Activated CD4-positive, CD25-positive, alpha-beta regulatory T cell treated with anti-CD3 and anti-CD28 coated beads, Interleukin-2, amount 50 U/mL, for 72 hours (primary cell): ENCODE measurements at places on chromosomes 3 and 15.

DNA sequence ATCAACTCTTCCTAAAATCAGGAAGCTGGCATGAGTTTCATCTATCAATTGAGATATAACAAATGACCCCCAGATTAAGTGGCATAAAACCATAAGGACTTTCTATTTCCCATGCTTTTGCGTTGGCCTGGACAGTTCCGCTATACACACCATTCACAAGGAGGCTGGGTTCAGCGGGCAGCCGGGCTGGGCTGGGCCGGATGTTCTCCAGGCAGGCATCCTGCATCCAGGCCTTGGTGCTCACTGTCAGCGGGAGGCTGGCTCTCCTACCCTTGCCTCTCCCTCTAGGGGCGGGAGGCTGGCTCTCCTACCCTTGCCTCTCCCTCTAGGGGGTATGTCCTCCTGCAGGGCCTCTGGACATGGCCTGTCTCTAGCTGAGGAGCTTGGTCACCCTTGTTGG lies 266.0 kb upstream of the ARRDC4 start:
- DNase-seq = no peak

- DNase-seq = no peak
Measured at GRCh38 chr15:59644756-59645155, 12.6 kb downstream of the GTF2A2 start.

DNA sequence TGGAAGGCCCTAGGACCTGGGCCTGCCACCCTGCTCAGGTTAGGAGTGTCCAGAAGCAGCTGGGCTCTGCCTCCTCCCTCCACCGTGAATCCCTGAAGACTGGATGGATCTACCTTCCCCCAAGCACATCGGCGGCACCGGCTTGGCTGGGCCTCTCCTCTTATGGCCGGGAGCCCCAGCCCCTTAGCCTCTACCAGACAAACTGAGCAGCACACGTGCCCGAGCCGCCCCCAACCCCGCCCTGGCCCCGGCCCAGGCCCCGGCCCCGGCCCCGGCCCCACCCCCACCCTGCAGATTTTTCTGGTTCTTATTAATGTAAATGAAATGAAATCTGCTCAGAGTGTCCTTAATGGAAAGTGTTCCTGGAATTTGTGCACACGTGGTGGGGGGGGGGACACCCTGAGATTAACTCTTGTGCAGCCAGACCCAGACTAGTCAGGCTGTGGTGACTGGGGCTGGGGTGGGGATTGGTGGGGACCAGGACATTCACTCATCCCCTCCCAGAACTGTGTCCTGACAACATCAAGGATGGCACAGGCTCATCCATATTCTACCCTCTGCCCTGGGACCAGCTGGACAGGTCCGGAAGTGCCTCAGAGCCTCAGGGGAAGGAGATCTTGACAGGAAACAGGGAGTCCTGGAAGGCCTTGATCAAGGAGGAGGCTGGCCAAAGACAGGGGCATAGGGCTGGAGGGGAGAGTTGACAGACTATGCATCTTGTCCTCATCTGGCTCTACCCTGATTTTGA lies 30.9 kb upstream of the SEMA3F start:
- no peak for DNase-seq

GRCh38 chr15:98901434-98902072 lies 106.0 kb downstream of the PGPEP1L start:
- DNase-seq = no peak

DNA sequence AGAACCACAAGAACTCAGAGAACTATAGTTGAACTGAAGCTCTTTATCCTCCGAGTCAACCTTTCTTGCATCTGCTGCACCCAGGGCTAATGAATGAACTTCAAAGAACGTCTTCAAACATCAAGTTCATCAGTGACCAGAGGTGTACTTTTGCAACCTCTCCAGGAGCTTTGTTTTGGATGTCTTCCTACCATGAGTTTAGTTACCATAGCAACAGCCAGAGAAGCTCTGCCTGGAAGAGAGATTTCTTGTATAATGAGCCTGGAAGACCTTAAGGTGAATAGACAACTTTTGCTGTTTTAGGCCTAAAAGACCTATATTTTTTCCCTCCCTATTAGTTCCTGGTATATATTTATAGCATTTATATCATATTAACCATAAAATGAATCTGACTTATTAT lies 9.1 kb downstream of the ACTC1 start:
- no peak for DNase-seq

DNA sequence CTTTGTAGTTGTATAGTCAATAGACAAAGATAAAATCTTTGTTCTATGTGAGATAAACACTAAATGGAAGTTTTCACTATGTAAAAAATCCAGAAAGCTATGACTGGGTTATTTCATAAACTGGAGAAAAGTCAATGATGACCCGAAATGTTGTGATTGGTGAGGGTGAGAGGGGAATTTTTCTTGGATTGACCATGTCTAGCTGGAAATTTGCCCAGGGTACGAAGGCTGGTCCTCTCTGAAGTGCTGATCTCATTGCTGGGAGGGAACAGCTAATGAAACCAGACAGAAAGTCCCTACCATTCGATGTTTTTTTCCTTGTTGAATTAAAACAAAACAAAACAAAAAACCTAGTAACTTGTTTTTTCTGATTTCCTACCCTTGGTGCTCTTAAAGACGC lies 14.3 kb downstream of the TPRG1 start:
- DNase-seq = no peak

DNA sequence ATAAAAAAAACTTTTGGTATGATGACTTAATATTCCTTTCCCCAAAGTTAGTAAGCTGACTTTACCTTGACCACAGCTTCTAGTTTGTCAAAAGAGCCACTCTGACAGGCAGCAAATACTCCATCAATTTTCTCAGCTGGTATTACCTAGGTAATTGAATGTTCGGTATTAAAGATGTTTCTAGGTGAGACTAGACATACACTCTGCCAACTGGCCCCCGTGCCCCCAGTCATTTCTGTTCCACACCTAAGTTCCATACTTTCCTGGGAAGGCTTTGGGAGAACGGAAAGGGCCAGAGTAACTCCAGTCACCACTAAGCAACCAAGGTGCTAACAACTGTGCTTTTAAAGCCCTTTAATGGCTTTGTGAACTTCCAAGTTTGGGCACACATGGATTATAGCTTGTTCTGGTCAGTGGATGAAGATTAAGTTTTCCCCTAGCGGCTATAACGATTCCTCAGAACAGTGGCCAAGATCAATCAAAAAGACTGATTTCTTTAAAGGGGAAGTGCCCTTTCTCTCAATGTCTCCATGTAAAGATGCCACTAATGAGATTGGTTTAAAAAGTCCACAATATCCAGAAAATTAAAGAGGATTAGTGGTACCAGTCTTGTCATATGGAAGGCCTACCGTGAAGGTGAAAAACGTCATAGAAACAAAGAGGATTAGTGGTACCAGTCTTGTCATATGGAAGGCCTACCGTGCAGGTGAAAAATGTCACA lies 7.0 kb downstream of the EIF4A2 start:
- DNase-seq = no peak

DNA sequence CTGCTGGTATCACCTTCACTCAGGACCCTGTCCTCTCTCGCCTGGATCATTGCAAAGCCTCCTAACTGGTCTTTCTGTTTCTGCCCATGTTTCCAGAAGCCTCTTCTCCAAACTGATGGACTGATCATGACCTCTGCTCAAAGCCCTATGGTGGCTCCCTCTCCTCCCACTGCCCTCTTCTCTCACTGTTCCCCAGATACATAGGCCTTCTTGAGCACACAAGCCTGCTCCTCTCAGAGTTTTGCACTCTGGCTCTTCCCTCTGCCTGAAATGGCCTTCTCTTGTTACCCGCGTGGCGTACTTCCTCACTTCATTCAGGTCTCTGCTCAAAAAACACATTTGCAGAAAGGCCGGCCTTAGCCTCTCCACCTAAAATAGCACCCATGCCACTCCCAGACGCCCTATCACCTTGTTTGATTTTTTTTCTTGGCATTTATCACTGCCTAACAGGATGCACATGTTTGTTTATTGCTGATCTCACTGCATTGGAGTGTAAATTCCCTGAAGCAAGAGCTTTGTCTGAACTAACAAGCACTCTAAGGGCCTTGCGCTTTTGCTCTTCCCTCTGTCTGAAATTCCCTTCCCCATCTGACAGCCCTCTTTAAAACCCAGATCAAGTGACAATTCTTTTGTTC lies 1.4 kb upstream of the ETFA start:
- DNase-seq = no peak

GRCh38 chr3:164407111-164407510 lies 671.2 kb downstream of the SI start:
- no peak for DNase-seq

DNA sequence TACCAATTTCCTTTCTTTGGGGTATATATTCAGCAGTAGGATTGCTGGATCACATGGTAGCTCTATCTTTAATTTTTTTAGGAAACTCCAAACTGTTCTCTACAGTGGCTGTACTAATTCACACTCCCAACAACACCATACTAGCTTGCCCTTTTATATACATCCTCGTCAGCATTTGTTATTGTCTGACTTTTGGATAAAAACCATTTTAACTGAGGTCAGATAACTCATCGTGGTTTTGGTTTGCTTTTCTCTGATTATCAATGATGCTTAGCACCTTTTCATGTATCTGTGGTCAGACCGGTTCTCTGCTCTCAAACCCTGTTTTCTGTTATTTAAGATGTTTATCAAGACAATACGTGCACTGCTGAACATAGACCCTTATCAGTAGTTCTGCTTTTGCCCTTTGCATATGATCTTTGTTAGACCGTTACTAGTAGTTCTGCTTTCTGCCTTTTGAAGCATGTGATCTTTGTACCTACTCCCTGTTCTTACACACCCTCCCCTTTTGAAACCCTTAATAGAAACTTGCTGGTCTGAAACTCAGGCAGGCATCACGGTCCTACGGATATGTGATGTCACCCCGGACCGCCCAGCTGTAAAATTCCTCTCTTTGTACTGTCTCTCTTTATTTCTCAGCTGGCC lies 474.3 kb downstream of the RSL24D1 start:
- DNase-seq = no peak

DNA sequence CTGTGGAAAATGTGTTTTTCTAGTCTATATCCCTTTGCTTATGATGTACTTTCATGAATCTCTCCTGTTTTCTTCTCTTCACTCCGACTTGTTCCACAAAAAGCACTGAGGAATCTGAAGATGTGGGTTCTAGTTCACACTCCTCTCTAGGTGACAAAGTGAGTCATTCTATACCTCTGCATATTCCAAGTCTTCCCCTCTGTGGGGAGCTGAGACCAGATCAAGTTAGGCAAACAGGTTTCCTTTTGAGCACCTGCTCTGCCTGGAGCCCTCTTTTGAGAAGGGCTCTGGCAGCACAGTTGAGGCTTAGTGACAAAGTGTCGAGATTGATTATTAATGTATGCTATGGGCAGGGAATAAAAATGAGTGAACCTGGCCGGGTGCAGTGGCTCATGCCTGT lies 82.4 kb upstream of the VGLL4 start:
- DNase-seq = no peak

DNA sequence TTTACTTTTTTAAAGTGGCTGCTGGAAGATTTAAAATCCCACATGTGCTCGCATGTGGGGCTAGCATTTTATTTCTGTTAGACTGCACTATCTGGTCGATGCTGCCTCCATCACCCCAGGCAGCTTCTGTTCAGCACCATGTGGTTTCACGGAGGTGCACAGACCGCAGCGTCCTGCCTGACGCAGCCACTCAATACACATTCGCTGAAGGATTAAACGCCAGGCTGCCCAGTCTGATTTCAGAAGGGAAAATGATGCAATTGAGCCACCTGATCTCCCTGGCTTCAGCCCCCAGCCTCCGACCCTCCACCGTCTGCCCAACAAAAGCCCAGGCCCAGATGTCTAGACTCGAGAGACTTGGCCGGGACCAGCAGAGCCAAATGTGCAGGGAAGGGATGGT lies 84.5 kb downstream of the MEGF11 start:
- no peak for DNase-seq

GRCh38 chr3:133460809-133461208 lies 61.0 kb downstream of the BFSP2 start:
- DNase-seq = no peak

- DNase-seq = no peak
Measured at GRCh38 chr3:142274908-142275307, 49.5 kb upstream of the GK5 start.

DNA sequence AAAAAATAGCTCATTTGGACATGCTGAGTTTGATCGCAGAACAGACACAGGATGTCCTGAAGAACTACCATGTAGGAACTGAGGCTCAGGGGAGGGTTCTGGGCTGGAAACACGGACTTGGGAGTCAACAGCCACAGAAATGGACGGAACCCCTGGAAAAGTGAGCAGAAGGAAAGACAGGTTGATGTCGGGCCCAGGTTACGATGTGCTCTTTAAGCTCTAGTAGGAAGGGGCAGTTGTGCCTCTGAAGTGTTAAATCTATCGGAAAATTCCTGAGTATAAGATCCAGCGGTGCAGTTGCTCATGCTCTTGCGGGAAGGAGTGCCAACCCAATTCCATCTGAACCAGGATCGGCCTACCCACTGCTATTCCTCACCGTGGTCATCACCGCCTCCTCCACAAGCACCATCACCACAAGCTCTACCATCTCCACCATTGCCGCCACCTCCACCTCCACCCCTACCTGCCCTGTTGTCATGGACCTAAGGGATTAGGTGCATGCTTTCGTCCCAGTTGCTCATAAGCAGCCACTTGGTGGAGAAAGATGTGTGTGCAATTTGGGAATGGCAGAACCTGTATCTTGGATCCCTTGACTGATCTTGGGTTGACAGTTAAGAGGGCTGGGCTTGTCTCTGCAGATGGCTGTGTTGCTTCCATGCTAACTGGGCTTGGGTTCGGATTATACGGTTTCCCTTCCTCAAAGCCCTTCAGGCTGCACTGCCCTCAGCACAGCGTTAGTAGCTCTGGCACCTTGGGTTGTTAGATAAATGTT lies 108.5 kb downstream of the ASB7 start:
- DNase-seq = no peak

DNA sequence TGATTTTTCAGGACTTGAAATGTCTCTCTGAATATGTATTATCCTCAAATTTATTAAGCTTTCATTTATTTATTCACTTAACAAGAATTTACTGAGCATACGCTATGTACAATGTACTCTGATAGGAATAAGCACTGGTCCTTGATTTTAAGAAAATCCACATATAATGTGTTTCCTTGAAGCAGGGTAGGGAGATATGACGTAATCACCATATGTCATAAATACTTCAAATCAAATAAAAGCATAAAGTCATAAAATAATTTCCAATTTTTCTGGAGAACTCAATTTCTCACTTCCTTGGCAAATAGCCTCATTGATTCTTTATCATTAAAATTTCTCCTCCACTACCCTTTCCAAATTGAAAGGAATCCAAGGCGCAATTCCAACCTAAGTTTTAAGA lies 177.8 kb upstream of the GAP43 start:
- DNase-seq = no peak

- DNase-seq = no peak
Measured at GRCh38 chr3:53813876-53814275, 32.3 kb downstream of the CHDH start.

- DNase-seq = no peak
Measured at GRCh38 chr3:159899166-159899565, 89.5 kb upstream of the IL12A start.

- no peak for DNase-seq
Measured at GRCh38 chr3:97510795-97511194, 253.8 kb upstream of the ARL6 start.

DNA sequence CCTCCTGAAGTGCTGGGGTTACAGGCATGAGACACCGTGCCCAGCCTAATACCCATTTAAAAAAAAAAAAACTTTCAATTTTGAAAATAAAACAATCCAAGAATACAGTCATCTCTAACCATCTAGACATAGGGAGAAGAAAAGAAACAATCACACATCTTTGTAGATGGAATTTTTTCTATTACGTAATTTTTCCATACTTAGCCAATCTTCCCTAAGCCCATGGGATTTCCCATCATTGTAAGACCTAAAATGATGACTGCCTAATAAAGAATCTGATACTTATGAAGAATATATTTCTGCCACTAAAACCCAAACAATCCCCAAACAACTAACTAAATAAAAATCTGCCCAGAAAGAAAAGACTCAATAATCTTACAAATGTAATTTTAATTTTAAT lies 88.7 kb downstream of the CBLB start:
- DNase-seq = no peak
